ENCODE measurements at places on chromosomes 5 and 9. TPM values are rescaled to one million over a fixed set of nuclear protein-coding genes. Genes with fewer than 3 reads are reported as not detected.

The SPACA9 gene
- total RNA-seq, result 7.8 TPM

The TAF11L5 gene
- total RNA-seq, result not detected

The SPINK13 gene
- total RNA-seq, result not detected

The TMOD1 gene
- 6.0 TPM for total RNA-seq

The FAM200C gene
- total RNA-seq, result 3.6 TPM

The DAB2 gene
- total RNA-seq, result 162 TPM
